ENCODE measurements at places on chromosomes 1 and 21. TPM values are rescaled to one million over a fixed set of nuclear protein-coding genes. Genes with fewer than 3 reads are reported as not detected.

DNA sequence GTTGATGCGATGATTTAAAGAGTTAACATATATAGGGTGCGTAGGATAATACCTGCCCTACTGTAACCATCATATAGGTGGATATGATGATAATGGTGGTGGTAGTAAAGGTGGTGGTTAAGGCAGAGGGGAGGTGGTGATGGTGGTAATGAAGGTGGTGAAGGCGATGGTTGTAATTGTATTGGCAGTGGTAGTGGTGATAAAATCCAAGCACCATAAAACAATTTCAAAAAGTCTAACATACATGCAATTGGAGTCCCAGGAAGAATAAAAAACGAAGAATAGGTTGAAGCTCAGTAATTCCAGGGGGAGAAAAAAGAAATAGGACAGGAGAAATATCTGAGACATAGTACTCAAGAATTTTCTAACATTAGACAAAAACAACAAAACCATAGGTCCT, 27.3 kb upstream of the RAB4A start:
- H3K36me3 ChIP-seq = no peaks in the 10 kb centered on the region
- no peaks in the 10 kb centered on the region for H3K4me1 ChIP-seq

DNA sequence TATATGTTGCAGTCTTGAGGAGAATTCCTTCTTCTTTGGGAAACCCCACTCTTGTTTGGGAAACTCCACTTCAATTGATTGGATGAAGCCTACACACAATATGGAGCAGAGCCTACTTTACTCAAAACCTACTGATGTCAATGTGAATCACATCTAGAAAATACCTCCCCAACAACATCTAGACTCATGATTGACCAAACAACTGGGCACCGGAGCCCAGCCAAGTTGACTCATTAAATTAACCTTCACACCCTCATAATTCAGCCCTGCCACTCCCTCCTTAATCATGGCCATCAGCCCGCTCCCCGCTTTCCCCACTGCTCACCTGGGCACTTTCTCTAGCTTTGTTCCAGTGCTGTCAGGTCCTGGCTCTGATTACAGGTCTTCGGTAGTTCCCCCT, 208.1 kb upstream of the MAP1LC3C start:
- H3K27me3 ChIP-seq = no peaks in the 10 kb centered on the region
- H3K36me3 ChIP-seq = no peaks in the 10 kb centered on the region
- H3K4me3 ChIP-seq = no peak overlapping the region
- H3K27ac ChIP-seq = no peak overlapping the region
- DNase-seq = no peak
- H3K4me1 ChIP-seq = no peaks in the 10 kb centered on the region

CNR2 gene
- not detected for total RNA-seq

ENSA gene
- 53.7 TPM for total RNA-seq

FNDC10 gene
- total RNA-seq = 0.50 TPM
